ENCODE measurements at places on chromosomes 3 and 15.
A peak's percentile ranks its signal among the peaks of the same experiment; 100 is the strongest.

DNA sequence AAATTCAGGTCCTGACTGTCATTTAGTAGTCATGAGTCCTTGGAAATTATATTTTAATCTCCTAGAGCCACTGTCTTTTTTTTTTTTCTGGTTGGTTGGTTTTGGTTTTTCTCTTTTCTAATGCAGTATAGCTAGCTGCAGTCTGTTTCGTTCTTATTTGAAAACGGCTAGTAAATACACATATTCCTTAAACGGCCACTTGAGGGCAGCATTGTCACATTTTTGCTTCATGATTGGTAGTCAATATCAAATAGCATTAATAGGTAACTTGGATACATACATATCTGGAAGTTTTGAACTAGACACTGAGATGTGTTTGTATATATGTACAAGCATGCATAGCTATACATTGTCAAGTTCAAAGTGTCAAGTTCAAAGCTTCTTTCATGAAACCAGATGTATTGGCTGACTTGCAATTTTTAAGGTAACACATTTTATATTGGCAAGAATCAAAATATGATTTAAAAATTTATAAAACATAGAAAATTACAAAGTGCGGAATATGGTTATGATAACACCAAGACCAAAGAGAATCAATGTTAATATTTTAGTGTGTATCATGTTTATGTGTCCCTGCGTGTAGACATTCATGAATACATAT lies 22.5 kb downstream of the GABRA5 start:
- DNase-seq: peak; percentile 80
- H3K4me1 ChIP-seq: peaks cover 3% of the 10 kb centered on the region
- H3K27ac ChIP-seq: no peak overlapping the region

DNA sequence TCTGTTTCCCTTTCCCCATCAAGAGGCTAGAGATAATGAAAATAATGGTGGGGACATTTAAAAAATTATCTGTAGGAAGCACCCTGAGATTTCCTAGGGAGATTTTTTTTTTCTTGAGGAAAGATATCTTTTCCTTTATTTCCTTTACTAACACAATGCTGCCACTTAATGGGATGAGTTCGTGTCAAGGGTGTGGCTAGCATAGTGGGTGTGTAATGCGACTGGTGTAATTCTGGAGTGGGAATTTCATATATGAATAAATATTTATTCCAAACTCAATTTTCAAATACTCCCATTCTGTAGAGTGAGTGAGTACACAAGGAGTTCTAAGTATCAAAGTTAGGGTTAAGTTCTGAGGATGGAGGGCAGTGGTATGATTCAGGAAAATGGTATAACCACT lies 66.1 kb upstream of the GALNT15 start:
- no peaks in the 10 kb centered on the region for H3K36me3 ChIP-seq
- H3K27me3 ChIP-seq: peaks cover 16% of the 10 kb centered on the region
- DNase-seq: no peak
- H3K4me3 ChIP-seq: no peak overlapping the region
- H3K4me1 ChIP-seq: no peaks in the 10 kb centered on the region

- no peak overlapping the region for H3K27ac ChIP-seq
- no peak for DNase-seq
- H3K27me3 ChIP-seq: no peaks in the 10 kb centered on the region
- H3K4me3 ChIP-seq: no peak overlapping the region
- no peaks in the 10 kb centered on the region for H3K4me1 ChIP-seq
Measured at GRCh38 chr3:16151109-16151508, 23.4 kb upstream of the GALNT15 start.

- H3K4me1 ChIP-seq: peaks cover 3% of the 10 kb centered on the region
- no peak for DNase-seq
- no peak overlapping the region for H3K27ac ChIP-seq
- H3K36me3 ChIP-seq: no peaks in the 10 kb centered on the region
Measured at GRCh38 chr15:71662306-71662705, 148.0 kb upstream of the NR2E3 start.

Measured in endodermal cell (in vitro differentiated cells).